ENCODE measurements at places on chromosomes 6 and 20.

DNA sequence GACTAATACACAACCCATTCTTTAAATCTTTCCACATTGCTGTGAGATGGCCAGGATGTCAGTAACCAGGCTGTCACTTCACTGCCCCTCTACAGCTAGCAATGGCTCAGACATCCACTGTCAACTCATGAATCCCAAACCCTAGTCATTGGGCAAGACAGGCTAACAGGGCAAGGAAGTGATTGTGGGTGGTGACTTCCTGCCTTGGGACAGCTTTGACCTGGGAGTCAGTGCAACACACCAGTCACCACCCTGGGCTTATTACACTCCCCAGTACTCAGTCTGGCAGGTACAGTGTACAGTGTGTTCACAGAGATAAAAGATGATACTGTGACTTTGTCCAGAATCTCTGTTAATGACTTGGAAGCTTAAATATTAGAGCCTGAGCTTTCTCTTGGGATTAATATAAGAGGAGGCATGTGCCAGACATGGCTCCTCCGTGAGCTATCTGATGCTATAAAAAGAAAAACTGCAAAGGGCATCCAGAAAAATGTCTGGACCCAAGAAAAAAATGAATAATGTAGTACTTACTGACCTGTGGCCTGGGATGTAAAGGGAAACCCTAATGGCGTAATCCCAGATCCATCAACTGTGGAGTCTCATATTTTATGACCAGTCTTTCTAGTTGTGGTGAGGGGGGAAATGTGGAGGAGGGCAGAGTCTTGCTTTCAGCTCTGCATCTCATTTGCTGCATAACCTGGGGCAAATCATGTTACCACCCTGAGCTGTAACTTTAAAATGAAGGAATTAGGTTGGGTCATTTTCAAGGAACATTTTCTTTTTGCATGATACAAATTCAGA, 244.4 kb downstream of the SLC24A3 start:
- no peak for DNase-seq

GRCh38 chr6:7229376-7230326, 83.3 kb downstream of the SSR1 start:
- DNase-seq: no peak

GRCh38 chr6:167208819-167209576, 51.2 kb upstream of the GPR31 start:
- no peak for DNase-seq

DNA sequence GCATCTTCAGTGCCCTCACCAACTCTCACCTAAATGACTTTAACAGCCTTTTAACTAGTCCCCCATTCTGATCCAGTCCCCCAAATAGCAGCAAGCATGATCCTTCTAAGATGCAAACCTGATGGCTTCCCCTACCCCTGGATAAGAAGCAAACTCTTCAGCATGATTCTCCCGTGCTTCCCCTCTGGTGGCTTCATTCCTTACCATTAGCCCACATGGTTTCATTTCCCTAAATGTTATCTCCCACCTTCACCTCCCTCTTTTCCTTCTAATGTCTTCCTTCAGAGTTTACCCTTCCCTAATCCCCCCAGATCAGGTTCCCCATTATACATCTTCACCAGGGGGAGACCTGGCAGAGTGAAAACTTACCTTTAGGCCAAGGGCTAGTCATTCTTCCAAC, 4.0 kb upstream of the RAB5IF start:
- no peak for DNase-seq

DNA sequence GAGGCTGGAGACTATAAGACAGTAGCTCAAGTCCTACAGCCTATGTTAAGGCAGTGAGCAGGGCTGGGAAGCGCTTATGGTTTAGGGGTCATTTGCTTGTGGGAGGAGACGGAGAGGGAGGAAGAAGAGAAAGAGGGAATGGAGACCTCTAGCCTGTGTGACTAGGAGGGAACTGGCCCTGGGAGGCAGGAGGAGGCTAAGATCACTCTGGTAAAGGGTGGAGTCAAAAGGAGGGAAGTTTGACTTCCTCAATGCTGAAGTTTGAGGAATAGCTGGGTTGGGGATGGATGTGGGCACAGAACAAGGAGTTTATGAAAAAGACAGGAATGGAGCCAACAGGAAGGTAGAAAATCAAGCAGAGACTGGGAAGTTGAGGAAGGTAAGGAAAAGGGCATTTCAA, 6.4 kb upstream of the BACH2 start:
- DNase-seq: no peak

GRCh38 chr20:59940956-59941294, 736 bp downstream of the FAM217B start:
- no peak for DNase-seq

DNA sequence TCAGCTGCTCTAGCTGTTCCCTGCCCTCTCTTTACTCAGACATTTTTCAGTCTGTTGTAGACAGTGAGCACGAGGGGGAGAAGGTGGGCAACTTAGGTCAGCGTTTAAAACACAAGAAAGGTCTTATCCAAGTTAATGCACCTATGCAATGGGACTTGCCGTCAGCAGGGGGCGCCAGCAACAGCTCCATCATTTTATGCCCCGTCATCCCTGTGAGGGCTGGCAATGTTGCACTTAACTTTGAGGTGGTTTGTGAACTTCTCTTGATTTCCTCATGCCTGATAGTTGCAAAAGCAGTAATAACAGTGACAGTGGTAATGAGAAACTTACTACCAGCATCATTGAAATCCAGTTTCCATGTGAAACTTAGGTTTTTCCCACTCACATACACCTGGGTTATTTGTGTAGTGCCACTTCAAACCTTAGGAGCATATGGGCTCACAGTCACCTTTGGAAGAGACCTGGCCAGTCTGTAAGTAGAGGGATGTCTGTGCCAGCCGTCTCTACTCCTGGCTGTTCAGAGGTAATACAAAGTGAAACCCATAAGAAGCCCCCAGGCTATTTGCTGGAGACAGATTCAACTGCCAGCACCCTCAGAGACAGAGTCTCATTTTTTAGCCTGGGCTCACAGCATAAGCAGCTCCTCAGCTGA, 44.9 kb upstream of the ID1 start:
- DNase-seq: peak; percentile 68

DNA sequence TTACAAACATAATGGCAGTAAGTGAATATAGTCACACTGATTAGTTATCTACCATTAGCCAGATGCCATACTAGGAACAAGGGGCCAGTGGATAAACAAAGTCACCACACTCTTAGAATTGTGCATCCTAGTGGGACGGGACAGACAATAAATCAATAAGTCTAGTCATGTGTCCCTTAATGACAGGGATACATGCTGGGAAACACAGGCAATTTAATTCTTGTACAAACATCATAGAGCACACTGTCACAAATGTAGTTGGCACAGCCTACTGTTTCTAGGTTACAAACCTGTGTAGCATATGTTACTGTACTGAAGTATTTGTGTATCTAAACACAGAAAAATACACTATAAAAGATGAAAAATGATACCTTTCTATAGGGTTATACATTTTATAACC, 123.0 kb upstream of the FAM184A start:
- DNase-seq: no peak

GRCh38 chr6:141077355-141078333, 1055.1 kb upstream of the GJE1 start:
- DNase-seq: peak; percentile 14

DNA sequence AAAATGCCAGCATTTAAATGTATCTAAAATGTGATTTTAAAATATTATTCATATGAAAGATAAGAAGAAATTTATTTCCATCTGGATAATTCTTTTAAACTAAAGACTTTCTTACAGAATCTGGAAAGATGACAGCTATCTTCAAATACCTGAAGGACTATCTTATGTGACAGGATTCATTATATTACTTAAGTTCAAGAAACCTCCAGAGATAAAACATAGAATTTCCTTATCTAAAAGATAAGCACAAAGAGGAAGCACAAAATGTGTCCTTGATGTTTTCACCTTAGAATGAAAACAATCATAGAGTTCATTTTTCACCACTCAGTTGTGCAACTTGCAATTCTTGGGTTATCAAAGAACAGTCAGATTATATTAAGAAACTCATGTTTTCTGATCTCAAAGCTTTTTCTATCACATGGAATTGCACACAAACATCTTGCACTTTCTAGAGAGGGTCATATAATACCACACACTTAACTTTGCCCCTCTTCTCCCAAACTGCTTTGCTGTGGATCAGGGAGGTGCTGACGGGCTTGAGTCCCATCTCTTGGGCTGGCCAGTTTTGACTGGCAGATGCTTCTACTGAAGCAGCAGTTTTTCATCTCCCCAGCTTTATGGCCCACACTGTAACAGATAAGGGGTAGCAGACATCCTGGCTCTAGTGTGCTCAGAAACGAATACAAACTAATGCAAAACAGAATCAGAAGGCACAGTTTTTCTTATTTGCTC, 467.4 kb downstream of the CDC5L start:
- DNase-seq: peak; percentile 21

- DNase-seq: no peak
Measured at GRCh38 chr6:157123234-157123633, 200.1 kb downstream of the TMEM242 start.

GRCh38 chr6:105676857-105677256, 274.0 kb upstream of the PREP start:
- DNase-seq: no peak

- no peak for DNase-seq
Measured at GRCh38 chr20:64256282-64256935, 861 bp downstream of the PCMTD2 start.

DNA sequence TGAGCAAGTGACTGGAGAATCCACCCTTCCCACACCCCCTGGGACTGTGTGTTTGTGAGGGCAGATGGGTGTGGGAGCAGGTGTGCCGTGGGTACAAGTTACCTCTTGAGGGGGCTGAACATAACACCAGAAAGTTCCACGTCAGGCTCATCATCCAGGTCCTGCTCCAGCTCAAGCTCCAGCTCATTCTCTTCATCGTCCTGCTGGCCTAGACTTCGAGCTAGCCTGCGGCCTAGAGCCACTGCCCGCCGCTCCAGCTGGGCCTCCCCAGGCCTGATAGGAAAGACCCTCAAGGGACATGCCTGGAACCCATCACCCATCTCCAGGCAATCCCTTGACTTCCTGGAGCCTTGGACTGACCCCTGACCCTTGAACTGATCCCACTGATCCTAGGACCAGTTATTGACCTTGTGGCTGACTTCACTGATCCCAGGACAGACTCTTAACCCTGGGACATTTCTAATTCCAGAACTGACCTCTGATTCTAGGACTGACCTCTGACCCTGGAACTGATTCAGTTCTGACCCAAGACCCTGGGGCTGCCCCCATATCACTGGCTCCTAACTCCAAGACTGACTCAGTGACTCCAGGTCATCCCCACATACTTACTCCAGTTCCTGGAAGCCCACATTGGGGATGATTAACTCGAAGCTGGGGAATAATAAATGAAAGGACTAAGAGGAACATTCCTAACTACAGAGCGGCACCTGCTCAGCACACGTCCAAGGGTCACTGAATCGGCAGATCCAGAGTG, 11.8 kb upstream of the SPAG4 start:
- DNase-seq: no peak

GRCh38 chr6:141753180-141753579, 379.5 kb upstream of the GJE1 start:
- peak; percentile 6 for DNase-seq

DNA sequence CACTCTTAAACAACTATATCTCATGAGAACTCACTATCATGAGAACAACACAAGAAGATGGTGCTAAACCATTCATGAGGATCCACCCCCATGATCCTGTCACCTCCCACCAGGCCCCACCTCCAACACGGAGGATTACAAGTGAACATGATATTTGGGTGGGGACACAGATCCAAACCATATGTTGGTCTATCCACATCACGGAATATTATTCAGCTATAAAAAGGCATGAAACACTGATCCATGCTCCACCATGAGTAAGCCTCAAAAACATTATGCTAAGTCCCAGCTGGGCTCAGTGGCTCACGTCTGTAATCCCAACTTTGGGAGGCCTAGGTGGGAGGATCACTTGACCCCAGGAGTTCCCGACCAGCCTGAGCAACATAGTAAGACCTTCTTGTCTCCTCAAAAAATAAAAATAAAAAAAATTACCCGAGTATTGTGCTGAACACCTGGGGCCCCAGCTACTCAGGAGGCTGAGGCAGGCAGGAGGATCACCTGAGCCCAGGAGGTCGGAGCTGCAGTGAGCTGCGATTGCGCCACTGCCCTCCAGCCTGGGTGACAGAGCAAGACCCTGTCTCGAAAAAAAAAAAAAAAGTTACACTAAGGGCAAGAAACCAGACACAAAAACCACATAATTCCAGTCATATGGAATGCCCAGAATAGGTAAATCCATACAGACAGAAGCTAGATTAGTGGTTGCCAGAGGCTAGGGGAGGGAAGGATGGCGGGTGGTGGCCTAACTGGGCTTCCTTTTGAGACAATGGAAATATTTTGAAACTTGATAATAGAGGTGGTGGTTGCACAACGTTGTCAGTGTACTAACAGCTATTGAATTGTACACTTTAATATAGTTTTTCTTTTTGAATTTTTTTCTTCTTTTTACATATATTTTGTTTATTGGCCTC, 43.1 kb downstream of the ZNF217 start:
- DNase-seq: no peak

DNA sequence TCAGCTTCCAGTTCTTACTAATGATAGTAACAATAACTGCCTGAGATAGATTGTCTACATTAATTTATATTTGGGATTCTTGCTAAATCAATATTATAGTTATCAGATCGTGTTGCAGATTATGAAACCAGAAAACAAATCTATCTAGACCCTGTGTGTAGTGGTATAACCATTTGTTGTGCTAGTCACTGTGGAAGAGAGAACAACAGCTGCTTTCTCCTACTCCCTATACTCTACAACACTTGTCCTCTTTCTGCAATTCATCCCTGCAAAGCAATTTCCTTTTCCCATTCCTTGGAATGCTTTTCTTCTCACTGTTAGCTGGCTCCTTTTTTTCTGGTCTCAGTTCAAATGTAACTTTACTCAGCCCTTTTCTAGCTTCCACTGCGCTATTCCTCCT, 8.3 kb downstream of the COX7A2 start:
- DNase-seq: no peak

DNA sequence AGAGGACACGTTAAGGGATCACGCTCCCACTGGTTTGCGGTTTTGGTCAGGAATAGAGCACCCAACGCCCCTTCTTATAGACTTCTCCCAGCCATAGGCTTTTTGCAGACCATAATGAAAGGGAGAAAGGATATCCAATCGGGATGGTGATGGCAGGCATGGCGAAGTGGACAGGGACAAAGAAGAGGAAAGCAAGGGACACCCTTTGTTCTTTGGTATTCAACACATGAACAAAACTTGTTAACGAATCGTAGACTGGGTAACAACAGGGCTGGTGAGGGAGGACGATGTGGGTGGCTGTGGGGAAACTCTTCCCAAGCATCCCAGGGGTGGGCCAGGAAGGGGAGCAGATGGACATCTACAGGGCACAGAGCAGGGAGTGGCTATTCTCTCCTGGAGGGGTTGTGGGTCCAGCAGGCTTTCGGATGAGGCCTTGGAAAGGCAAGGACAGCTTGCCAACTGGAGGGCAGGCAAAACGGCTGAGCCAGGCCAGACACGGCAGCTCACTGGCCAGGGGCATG, 1.4 kb upstream of the HSP90AB1 start:
- DNase-seq: no peak

Data from NCI-H226 (cell line).